ENCODE measurements at places on chromosomes 2 and 18.

- peak; percentile 19 for DNase-seq
These were observed 140.5 kb downstream of the TPGS2 start for GRCh38 chr18:36688020-36688965.

DNA sequence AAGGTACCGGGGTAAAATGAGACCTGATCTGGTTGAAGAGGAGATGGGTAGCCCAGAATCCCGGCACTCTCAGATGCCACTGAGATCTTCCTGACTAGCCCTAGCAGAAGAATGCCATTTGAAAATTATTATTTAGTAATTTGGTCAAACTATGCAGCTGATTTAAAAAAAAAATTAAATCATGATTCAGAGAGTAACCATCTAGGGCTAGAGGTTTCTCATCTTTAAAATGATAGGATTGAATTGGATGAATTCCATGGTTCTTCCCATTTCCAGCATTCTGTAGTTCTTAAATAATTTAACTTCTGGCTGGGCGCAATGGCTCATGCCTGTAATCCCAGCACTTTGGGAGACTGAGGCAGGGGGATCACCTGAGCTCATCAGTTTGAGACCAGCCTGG, 106.1 kb downstream of the MYO1B start:
- DNase-seq, result no peak

DNA sequence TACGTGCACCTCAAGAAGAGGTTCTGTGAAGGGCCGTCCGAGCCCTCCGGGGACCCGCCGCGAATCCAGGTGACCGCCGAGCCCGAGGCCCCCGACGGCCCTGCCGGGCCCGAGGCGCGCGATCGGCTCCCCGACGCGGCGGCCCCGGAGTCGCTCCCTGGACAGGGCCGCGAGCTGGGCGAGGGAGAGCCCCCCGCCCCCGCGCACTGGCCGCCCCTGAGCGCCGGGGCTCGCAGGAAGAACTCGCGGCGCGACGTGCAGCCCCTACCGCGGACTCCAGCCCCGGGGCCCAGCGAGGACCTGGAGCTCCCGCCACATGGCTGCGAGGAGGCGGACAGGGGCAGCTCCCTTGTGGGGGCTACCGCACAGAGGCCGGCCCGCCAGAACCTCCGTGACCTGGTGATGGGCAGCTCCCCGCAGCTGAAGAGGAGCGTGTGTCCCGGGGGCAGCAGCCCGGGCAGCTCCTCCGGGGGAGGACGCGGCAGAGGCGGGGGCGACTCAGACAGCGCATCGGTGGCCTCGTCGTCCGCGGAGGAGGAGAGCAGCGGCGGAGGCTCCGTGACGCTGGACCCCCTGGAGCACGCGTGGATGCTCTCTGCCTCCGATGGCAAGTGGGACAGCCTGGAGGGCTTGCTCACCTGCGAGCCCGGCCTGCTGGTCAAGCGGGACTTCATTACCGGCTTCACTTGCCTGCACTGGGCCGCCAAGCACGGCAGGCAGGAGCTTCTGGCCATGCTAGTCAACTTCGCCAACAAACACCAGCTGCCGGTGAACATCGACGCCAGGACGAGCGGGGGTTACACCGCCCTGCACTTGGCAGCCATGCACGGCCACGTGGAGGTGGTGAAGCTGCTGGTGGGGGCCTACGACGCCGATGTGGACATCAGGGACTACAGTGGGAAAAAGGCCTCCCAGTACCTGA, 812 bp downstream of the SOWAHC start:
- no peak for DNase-seq

DNA sequence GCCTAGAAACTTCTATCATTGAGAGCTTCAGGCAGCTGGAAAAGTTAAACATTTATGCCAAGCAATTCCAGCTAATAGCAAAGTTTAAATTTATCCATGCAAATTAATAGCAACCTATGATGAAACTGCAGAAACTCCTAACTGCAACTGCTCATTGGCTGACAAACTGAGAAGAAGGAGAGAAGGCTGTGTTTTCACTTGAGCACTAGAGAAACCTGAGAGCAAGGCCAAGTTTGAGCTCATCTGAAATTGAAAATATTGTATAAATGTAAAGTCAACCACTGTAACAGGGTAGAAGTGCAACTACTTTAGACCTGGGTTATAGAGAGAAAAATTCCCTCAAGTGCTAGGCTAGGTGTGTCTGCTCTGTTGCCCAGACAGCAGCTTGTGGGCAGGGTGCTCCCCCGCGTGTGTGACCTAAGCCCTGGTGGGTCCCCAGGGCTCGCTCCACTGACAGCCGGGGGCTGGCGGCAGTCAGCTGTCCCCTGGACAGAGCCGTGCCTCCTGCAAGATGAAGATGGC, 50.2 kb downstream of the CABYR start:
- DNase-seq, result no peak

- DNase-seq, result peak; percentile 45
These were observed 1.3 kb upstream of the ZNF516 start for GRCh38 chr18:76496194-76496890.

GRCh38 chr2:183782436-183782835, 658.2 kb downstream of the NUP35 start:
- no peak for DNase-seq

Measured in activated CD8-positive, alpha-beta memory T cell treated with anti-CD3 and anti-CD28 coated beads, Interleukin-2, amount 50 U/mL, for 4 hours (primary cell).